ENCODE measurements at places on chromosomes 1 and 21.

DNA sequence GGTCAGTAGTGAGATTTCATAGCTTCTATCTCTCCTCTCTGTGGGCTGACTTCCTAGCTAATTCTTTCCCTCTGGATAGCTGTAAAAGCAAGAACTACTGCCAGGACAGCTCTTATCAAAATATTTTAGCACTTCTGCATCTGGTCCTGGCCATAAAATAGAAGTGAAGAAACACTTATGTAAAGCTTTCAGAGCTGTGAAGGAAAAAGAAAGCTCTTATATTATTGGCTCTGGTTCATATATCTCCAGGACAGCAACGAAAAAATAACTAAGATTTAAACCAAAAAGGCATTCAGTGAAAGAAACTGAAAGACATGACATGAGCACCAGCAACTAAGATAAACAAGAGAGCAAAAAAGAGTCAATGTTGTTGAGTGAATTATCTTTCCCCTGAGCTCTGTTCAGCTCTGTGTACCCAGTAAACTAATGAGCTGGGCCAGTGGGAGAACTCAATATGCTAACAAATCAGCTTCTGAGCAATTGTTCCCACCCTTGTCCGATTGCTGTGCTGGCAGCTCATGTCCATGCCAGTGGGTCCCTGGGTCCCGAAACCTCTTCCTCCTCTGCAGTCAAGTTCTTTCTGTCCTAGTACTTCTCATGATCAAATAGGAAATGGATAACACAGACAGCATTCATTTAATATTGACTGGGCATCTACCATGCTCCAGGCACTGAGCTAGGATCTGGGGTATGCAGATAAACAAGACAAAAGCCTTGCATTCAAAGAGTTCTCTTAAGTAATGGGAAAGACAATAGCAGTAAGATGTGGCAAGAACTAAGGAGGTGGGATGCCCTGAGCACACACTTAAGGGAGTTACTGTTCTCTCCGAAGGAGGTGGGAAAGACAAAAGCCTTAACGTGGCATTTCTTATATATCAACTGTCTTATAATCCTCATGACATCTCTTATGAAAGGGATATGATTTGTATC is 45.3 kb upstream of the MAN1A2 start:
- DNase-seq, result no peak

DNA sequence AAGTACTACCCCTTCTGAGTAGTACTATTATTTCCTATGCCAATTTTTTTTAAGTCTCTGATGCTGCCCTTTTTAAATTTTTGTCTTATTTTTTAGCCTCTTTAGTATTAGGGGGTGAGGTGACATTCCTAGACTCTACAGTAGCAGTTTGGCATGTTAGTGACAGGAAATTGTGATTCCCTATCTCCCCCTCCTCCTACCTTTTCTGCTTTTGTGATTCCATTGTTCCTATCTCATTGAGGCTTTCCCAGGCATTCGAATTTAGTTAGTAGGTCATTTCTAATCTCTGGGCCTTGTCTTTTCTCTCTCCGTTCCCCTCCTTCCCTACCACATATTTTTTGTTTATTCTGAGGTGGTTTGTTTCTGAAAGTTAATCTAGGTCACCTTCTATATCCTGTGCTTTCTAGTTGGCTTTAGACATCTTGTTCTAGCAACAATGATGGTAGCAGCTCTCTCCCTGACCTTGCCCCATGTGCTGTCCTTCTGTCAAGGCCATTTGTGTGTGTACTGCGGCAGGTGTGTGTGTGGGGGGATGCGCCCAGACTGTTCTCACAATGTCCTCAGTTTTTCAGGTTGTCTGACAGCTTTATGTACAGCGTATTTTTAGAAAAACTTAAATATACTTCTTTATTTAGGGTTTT is 21.5 kb downstream of the SEMA6C start:
- no peak for DNase-seq

DNA sequence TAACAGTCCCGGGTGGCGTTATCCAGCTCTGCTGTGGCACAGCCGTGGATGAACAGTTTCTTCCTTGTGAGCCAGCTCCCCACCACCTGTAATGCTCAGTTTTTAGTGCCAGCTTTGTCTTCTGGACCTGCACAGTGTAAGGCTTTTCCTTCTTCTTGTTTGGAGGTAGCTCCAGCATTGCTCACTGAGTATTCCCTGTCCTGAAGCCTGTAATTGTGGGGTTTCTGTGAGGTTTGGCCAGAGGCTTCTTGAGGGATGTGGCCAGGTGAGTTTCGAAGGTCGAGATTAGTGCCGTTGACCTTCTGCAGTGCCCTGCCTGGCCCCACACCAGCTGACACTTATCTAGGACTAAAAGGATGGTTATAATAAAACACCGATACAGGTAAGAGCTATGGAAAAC is 75.0 kb downstream of the PBX1 start:
- no peak for DNase-seq

DNA sequence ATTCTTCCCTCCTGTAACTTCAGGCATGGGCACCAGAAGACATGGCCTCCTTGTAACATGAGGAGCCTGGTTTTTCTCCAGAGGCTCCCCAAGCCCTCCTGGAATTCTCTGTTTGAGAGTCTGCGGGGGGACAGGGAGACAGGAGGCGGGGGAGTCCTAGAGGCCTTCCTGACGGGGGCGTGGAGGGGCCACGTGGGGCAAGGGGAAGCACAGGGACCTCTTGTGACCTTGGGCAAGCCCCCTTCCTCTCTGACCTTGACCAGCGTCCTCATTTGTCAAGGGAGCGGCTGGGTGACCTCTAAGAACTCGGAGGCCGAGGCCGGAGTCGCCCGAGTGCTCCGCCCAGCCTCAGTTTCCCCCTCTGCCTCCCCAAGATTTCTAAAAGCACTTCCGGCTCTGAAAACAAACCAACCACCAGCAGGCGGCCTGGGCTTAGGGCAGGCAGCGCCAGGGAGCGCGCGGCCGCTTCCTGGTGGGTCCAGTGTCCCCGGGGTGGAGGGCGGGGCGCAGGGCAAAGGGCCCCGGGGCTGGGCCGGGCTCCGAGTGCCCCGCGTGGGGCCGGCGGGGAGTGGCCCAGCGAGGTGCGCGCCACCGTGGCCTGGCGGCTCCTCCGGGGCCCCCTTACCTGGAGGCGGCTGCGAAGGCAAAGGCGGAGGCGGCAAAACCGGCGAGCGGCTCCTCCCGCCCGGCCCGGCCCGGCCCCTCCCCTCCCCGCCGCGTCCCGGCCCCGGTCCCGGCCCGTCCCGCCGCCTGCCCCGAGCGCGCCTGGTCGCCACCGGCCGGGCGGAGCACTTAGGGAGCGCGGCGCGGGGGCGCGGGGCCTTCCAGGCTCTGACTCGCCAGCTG is at the start of gene TMCO4:
Gene TMCO4 (minus strand): TSS at position 687 of the 846 bp plus-strand sequence. CDS start 19,158 bp downstream, outside the sequence.
- DNase-seq, result peak; percentile 91

GRCh38 chr1:21449906-21450305 is 10.0 kb downstream of the NBPF3 start:
- DNase-seq, result no peak

- DNase-seq, result no peak
Measured at GRCh38 chr1:180358649-180359048, 128.6 kb downstream of the LHX4 start.

GRCh38 chr1:81505831-81506230 is 294.9 kb upstream of the ADGRL2 start:
- no peak for DNase-seq

DNA sequence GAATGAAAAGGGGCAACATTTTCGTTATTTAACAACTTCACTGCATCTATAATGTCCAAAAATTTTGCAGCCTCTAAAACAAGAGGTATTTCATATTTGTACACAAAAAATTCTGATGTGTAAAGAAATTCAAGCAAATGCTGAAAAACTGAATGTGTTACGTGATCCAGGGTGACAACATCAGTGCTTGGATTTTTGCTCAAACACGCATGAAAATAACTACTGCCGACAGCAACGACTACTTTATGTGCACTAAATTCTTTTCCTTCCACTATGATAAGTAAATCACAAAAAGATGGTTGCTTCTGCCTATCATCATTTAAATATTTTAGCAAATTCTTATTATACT is 53.4 kb upstream of the ASPM start:
- DNase-seq, result no peak

GRCh38 chr1:8930116-8930515 is 15.6 kb upstream of the CA6 start:
- no peak for DNase-seq

DNA sequence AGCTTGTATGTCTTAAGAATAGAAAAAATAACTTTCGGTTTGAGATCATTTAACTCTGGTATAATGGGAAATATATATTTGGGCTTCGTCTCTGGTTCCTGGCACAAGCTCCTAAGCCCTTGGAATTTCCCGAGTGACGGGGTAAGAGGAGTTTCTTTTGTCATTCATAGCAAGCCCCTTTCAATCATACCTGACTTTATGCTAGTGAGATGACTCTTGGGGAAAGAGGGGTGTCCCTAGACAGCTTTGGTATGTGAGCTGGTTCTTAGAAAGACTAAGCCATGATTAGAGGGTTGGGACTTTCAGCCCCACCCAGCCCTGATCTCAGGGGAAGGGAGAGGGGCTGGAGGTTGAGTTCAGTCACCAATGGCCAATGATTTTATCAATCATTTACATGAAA is 13.9 kb upstream of the MTARC1 start:
- DNase-seq, result no peak

- no peak for DNase-seq
Measured at GRCh38 chr1:104630567-104631149, 881.0 kb downstream of the AMY1C start.

- no peak for DNase-seq
Measured at GRCh38 chr1:67807282-67807681, 26.0 kb downstream of the GNG12 start.

GRCh38 chr21:32172106-32172505 is 106.7 kb downstream of the MIS18A start:
- DNase-seq, result no peak

GRCh38 chr1:38274974-38275373 is 228.4 kb upstream of the POU3F1 start:
- no peak for DNase-seq

GRCh38 chr1:207052911-207053769 is at the start of gene PFKFB2:
PFKFB2 (plus strand) TSS chr1:207053275; CDS start chr1:207054718, 1,443 bp downstream.
- DNase-seq, result peak; percentile 99

GRCh38 chr1:86423873-86424272 is at the start of gene CLCA2:
CLCA2 (plus strand) TSS chr1:86424171; CDS start chr1:86424248, 77 bp downstream.
- DNase-seq, result no peak

DNA sequence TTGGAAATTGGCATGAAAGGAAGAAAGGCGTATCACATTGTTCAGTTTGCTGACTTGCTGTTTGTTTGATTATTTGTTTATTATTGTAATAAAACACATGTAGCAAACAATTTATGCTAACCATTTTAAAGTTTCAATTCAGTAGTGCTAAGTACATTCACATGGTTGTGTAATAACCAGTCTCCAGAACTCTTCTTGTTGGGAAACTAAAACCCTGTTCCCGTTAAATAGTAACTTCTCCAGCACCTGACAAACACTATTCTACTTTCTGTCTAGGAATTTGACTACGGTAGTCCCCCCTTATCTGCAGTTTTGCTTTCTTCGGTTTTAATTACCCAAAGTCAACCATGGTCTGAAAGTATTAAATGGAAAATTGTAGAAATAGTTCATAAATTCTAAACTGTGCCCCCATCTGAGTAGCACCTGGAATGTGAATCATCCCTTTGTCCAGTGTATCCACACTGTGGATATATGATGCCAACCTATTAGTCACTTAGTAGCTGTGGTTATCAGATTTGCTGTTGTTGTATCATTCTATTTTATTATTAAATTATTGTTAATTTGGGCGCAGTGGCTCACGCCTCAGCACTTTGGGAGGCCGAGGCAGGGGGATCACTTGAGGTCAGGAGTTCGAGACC is 5.5 kb downstream of the MORC3 start:
- DNase-seq, result no peak

GRCh38 chr1:150192012-150192411 is 42.3 kb downstream of the PLEKHO1 start:
- DNase-seq, result no peak

DNA sequence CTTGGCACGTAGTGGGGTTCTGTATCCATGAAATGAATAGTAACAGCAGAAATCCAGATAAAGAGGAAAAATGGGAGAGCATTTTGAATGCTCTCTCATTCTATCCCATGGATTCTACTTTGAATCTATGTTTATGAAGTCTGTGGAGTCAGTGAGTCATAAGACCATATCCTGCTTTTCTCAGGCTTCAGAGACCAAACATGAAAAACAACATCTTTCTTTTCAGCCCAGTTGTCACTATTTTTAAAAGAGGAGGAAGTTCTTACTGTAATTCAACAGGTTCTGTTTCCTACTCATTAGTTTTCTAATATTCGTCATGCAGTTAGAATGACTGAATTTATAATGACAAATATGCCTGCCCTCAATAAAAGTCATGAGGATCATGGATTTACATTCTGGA is 39.4 kb upstream of the CD55 start:
- DNase-seq, result no peak

GRCh38 chr1:76587212-76587611 is 280.1 kb upstream of the ST6GALNAC5 start:
- DNase-seq, result no peak

DNA sequence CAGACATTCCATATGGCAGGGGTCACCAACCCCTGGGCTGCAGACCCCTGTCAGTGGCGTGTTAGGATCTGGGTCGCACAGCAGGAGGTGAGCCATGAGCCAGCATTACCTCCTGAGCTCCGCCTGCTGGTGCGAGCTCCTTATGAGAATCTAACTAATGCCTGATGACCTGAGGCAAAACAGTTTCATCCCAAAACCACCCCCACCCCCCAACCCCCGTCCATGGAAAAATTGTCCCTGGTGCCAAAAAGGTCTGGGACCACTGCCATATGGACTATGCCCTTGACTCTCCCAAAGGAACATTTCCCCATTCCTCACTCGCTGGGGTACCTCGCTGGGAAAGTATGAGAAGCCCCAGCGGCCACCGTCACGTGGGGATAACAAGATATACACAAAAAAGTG is 6.4 kb upstream of the CPT2 start:
- no peak for DNase-seq

DNA sequence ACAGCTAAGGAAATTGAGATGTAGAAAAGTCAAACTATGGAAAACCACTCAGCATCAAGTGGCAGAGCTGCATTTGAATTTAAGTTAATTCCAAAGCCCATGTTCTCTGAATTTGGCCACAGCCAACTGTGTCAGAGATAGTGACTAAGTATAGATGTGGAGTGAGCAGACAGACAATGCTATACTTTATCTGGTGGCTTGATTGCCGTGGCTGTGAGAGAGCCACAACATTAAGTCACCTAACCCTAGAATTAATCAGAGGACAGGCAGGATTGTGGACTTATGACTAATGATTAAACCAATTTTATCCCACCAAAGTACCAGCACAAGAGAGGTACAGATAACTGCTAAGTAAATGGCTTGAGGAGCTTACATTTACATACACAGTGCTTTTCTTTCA is 209.8 kb downstream of the TPR start:
- no peak for DNase-seq

- DNase-seq, result no peak
Measured at GRCh38 chr1:245263529-245264095, 108.8 kb downstream of the KIF26B start.

GRCh38 chr1:201475130-201475529 is 6.1 kb upstream of the PHLDA3 start:
- DNase-seq, result no peak

GRCh38 chr1:212470059-212470458 is 37.3 kb downstream of the NENF start:
- peak; percentile 97 for DNase-seq

GRCh38 chr1:211751438-211751837 is 76.0 kb upstream of the NEK2 start:
- DNase-seq, result no peak

GRCh38 chr1:180912801-180913565 is at the start of gene KIAA1614:
KIAA1614 (plus strand) TSS chr1:180912897; CDS start chr1:180913244, 347 bp downstream.
- peak; percentile 90 for DNase-seq
